Stimulated activated CD4-positive, alpha-beta T cell treated with anti-CD3 and anti-CD28 coated beads, TNF-alpha, amount 100 ng/mL, for 1 hour (primary cell): ENCODE measurements at places on chromosomes 1 and 21.

DNA sequence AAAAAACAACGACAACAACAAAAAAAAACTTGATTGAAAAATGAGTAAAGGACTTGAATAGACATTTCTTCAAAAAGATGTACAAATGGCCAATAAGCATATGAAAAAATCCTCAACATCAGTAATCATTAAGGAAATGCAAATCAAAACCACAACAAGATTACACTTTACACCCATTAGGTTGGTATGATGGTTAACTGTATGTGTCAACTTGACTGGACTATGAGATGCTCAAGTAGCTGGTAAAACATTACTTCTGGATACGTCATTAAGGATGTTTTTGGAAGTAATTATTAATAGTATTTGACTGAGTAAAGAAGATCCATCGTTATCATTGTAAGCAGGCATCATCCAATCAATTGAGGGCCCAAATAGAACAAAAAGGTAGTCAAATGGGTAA lies 34.9 kb upstream of the LYPLAL1 start:
- no peak for DNase-seq

GRCh38 chr1:226395753-226396152 lies 12.1 kb downstream of the PARP1 start:
- DNase-seq: no peak

DNA sequence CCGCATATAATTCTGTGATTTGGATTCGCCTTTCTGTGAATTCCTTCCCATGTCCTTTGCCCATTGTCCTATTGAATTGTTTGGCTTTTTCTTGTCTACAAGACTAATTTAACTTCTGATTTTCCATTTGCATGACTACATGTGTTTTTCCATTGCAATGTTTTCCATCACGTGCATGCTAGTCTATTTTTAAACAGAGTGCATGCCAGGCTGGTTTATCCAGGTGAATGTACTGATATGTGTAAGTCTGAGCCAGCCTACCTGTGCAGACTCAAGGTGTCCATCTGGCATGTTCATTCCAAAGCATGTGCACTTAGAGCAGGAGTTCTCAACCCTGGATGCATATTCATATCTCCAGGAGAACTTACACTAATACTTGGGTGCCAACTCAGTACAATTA lies 59.7 kb downstream of the INAVA start:
- DNase-seq: no peak

GRCh38 chr1:17194615-17195528 lies 10.1 kb upstream of the PADI1 start:
- no peak for DNase-seq

DNA sequence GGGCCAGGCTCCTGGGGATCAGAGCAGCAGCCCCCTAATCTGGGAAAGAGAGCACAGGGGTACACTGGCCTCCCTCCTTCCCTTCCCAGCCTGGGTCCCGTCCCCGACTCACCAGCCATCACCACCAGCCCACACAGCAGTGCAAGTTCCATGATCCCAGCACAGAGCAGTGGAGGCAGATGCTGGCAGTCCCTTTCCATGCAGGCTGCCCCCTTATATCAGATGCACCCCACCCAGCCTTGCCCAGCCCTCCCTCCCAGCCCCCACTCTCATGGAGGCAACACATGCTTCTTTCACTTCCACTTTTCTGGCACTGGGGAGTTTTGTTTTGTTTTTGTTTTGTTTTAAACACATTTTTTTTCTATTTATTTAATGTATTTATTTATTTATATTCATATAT lies at the start of gene PLA2G2D:
TSS of gene PLA2G2D (minus strand) at position 190 of the 400 bp plus-strand sequence. CDS start at position 152, 38 bp downstream.
- DNase-seq: no peak

- DNase-seq: no peak
Observed at GRCh38 chr1:145782272-145783099, 41.4 kb downstream of the RNF115 start.

DNA sequence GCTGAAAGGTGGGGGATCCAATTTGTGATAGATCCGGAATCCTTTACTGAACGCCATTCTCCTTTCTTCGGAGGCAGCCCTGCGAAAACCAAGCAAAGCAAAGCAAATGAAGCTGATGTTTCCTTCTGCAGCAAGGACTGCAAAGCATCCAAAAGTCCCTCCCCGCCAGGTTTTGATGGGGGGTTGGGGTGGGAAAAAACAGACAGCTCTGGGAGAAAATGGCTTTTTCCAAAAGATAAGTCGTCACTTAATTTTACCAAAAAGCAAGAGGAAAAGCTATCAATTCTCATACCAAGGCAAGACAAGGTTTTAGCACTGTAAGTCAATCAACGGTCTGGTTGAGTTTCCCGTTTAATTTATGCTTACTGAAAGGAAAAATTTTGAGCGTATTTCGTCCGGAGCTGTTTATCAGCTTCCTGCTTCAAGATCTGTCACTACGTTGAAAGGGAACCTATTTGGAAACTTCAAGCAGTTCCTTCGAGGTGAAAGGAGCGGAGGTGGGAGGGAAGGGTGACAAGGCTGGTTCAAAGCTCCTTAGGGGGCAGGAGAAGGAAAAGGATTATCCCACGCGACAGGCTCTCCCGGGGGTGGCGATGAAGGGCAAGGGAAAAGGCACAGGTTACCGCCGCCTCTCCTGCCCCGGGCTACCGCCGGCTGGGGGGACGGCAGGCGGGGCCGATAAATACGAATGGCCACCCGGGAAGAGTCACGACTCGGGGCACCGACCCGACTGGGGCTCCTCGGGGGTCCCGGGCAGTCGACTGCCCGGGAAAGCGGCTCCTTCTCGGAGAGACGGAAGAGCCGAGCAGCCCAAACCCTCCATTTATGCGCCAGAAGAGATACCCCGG lies 750 bp downstream of the SYNJ1 start:
- no peak for DNase-seq

- DNase-seq: no peak
Observed at GRCh38 chr1:39082010-39082799, 56.1 kb downstream of the NDUFS5 start.

DNA sequence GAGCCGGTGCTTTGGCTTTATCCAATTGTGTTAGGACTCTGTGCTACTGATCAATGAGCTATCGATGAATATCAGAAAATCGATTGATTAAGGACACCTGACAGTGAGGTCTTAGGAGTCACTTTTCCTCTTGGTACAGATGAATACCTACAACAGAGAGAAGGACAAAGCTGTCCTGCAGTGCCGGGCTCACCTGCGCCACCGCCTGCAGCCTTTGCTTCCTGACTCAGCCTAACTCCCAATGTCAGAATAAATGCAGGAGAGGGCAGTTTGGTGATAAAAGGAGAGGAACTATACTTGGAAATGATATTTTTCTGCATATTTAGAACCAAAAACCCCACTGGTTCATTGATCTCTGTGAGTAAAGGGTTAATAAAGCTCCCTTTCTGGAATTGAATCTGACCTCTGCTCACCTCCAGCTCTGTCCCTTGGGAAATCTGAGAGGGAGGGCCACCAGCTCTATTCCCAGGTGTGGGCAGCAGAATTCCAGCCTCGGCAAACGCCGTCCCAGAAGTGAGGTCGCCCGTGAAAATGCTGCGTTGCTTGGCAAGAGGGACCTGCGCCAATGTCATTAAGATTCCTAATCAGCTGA lies 39.3 kb downstream of the POFUT2 start:
- DNase-seq: no peak

DNA sequence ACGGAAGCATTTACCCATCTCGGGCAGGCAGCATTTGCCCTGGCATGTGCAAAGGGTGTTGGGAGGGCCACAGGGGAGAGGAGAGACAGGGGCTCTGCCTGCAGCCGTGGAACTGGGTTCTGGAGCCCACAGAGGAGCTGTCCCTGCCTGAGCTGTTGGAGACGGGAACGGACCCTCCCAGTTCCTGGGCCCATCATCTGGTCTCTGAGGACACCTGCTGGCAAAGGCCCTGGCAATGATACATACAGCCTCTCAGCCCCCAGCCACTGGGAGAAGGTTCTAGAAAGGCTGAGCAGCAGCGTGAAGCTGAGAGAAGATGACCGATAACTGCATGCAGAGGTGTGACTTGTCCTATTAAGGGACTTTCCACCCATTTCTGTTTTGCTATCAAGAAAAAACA lies 31.4 kb downstream of the FAAP20 start:
- DNase-seq: no peak

DNA sequence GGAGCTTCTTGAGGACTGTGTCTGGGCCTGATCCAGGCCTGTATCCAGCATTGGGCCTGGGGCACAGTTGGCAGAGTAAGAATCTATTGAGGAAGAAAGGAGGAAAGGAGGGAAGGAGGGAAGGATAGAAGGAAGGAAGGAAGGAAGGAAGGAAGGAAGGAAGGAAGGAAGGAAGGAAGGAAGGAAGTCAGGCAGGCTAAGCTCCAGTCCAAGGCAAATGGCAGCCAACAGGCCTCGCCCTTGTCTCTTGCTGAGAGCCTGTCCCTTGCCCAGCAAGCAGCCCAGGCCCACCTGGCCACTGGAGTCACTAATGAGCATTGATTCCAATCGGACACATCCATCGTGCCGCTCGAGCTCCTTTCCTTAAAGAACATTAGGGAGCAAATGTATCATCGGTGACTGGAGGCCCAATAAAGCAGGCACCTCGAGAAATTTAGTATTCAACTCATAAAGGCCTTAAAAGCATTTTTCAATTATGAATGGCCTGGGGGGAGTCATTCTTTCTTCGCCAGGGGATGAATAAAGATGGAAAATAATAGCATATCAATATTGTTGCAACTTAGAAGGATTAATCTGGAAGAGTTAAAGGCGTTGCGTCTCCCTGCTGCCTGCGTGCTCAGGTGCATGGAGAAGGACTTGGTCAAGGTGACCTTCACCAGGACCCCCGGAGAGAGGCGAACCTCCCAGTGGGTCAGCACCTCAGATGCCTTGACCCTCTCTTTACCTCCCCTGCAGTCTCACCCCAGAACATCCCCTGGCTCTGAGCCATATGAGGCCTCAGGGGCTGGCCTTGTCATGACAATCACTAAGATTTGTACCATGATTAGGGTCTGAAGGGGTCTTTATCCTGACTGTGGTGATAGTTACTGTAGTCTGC lies 144.5 kb upstream of the RUNX3 start:
- DNase-seq: no peak

DNA sequence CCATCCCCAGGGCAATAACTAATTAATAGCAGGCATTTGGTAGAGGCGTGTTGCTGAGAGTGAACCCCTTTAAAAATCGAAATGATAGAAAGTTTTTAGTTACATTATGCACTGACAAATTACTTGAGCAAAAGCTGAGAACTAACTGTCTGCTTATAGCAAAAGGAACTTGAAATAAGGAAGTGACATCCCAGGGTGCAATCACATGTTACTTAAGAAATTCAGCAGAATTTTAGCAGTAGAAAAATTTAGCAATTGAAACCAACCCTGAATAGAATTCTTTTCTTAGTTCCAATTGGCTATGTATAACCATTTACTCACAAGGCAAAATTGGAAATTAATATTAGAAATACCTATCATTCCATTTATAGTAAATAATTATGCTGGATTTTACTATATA lies 139.5 kb upstream of the SAMSN1 start:
- DNase-seq: no peak

GRCh38 chr1:111290630-111291029 lies at the start of gene CHIA:
Gene CHIA, plus strand, starts transcription at chr1:111290851. Its CDS starts 19,617 bp downstream, at chr1:111310468.
- no peak for DNase-seq

DNA sequence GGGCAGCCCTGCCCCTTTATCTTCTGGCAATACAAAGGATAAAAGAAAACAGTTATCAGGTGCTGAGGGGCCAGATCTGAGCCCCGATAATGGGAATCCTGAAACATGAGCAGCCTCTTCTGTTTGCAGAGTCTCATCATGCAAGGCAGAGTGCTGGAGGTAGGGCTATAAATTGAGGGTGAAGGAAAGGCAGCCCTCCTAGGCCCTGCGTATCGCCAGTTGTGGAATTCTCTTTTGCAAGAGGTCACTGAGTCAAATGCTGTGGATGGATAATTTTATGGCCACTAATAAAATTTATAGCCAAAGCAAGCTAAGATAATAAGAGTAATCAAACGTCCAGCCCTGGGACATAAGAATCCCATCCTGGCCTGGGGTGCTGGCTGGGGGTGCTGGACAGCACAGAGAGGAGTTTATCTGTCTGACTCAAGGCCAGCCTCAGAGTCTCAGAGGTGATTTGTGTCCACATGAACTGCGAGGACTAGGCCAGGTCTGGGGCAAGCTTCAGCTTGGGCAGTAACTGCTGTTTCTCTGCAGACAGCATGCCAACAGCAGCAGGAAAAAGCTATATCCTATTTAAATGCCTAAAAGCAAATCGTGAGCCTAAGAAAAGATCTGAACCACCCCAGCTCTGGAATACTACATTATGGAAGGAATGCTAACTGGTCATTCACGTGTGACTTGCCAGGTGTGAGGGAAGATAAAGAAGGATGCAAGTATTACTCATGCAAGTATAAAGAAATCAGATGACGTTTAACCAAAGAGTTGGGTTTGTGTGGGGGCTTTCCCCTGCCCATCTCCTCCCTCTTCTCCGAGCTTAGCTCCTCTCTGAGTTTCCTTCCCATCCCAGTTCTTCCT lies 254.8 kb downstream of the KIF26B start:
- DNase-seq: no peak

- DNase-seq: no peak
Observed at GRCh38 chr1:15324869-15325335, 77.9 kb downstream of the FHAD1 start.

DNA sequence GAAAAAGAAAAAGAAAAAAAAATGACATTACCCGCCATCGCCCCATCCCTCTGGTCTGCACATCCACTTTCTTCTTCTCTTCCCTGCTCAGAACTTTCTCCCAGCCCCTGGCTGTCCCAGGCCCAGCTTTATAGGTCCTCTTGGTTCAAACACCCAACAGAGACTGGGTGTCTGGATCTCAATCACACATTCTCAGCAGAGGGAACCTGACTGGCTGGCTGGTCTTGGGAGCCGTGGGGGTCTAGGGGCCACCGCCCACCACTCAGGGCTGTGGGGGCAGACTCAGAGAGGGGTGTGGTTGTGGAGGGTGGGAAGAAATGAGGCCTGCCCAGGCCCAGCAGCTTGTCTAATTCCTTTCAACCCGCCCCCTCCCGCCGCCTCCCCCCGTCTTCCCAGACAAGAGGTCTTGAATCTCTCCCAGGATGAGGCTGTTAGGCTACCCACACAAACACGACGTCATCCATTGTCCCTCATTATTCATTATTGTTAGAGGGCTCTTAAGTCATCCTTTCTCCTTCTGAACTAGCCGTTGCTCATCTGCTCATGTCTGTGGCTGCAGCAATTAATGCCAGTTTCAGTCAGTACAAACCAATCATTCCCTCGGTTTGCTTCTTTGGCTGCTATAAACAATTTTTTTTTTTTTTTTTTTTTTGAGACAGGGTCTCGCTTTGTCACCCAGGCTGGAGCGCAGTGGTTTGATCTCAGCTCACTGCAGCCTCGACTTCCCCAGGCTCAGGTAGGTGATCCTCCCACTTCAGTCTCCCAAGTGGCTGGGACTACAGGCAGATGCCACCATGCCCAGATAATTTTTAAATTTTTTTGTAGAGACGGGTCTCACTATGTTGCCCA lies 40.6 kb upstream of the CLIC4 start:
- no peak for DNase-seq
